ENCODE measurements at places on chromosomes 16 and 17.
A peak's percentile ranks its signal among the peaks of the same experiment; 100 is the strongest.

DNA sequence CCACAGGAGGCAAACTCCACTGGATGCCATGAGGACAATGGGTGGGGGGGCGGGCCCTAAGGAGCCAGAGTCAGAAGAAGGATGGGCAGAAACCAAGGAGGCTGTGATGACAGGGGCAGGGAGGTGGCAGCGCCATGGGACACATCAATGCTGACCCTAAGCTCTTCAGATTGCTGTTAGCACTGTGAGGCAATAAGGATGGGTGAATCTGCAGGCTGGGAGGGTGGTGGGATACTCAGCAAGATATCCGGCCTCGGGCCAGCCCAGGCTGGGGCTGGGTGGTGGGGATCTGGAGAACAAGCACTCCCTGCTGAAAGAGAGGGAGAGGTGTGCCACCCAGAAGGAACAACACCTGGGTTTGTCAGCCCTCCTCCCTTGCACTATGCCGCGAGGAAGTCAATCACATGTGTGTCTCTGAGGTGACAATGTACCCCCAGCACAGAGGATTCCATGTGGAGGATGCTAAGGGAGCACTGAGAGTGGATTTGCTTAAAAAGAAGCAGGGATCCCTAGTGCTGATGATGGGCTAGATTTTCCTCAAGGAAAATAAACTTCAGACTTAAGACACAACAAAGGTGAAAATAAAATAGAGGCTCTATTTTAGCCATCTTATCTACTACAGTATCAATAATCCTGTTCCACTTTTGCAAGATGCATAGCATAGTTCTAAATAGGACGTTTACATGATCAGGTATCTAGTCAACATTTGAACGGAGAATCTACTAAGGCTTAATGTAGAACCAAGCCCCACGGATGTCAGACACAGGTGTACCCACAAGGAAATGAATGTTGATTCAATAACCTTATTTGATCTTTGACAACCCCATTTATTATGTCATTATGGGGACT is 22.6 kb downstream of the SMPD3 start:
- no peak for DNase-seq

GRCh38 chr17:27588354-27588753 is 42.6 kb upstream of the LGALS9 start:
- DNase-seq, result no peak

DNA sequence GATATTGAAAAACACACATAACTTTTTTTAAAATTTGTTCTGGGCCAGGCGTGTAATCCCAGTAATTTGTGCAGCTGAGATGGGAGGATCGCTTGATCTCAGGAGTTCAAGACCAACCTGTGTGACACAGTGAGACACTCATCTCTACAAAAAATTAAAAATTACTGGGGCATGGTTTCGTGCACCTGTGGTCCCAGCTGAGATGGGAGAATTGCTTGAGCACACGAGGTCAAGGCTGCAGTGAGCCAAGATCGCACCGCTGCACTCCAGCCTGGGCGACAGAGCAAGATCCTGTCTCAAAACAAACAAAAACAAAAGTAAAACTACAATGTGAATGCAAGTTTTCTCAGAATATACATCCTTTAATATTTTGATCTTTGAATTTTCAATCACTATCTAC is 15.1 kb downstream of the C16orf54 start:
- no peak for DNase-seq

- DNase-seq, result peak; percentile 70
Observed at GRCh38 chr17:49210158-49211029, at the start of the genes ABI3 and GNGT2. Gene ABI3 (plus strand): TSS chr17:49210707. CDS start chr17:49210725, 18 bp downstream. Gene GNGT2 (minus strand): TSS chr17:49210574. CDS start chr17:49207422, 3,152 bp downstream.

DNA sequence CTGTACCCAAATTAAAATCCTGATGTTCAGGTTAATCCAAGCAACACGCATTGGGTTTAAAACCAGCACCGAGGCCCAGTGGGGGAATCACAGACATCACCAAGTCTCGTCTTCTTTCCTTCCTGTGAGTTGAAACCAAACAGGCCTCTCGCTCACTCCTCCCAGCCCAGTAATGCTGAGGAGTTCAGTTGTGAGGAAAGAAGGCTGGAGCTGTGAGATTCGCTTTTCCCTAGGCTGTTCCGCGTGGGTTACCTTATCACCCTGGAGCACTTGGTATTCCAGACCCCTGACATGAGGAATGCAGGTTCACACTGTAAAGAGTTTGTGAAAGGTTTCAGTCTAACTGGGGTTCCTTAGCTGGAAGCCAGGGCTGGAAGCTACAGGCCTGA is 20.8 kb downstream of the CIBAR2 start:
- no peak for DNase-seq

GRCh38 chr16:75026892-75027391 is 28.1 kb downstream of the ZNRF1 start:
- DNase-seq, result no peak

- no peak for DNase-seq
Observed at GRCh38 chr17:62705778-62706597, 78.5 kb downstream of the MRC2 start.

- DNase-seq, result no peak
Observed at GRCh38 chr16:20851601-20852000, 45.3 kb downstream of the REXO5 start.

GRCh38 chr16:23514381-23515152 is 4.3 kb upstream of the GGA2 start:
- DNase-seq, result peak; percentile 30

GRCh38 chr17:40075201-40075941 is 12.6 kb downstream of the THRA start:
- DNase-seq, result peak; percentile 79

DNA sequence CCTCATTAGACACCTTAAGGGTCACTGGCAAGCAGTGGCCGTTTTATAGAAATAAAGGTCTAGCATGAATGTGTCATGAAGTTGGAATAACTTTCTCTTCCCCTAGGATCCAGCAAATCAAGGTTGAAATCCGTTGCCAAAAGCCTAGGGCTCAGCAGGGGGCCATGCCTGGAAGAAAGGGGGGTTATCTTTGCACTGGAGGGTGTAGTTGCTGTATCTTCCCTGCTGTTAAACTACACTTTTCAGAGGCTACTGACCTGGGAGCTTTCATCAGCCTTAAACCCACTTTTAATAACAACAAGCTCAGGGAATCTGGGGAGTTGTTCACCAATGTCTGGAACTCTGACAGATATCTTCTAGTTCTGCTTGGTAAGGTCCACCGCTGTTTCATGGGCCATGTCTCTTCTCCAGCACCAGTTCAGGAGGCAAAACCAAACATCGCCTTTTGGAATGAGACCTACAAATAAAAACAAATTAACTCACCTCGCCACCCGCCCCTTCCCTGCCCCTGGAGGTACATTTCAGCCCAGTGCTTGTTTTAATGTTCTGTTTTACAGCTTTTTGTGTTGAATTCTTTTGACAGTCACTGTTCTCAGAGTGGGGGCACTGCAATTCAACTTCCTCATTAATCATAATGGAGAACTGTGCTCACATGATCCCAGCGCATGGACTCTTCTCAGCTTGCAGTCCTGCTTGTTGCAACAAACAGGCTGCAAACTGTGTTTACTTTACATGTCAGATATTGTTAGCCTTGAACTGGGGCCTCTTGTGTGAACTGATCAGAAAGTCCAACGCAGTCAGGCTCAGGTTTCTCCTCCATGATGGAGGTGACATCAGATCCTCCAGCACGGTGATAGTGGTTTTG is 508.7 kb downstream of the KCNJ2 start:
- no peak for DNase-seq

- DNase-seq, result no peak
Observed at GRCh38 chr17:77854759-77855745, 103.5 kb upstream of the TNRC6C start.

DNA sequence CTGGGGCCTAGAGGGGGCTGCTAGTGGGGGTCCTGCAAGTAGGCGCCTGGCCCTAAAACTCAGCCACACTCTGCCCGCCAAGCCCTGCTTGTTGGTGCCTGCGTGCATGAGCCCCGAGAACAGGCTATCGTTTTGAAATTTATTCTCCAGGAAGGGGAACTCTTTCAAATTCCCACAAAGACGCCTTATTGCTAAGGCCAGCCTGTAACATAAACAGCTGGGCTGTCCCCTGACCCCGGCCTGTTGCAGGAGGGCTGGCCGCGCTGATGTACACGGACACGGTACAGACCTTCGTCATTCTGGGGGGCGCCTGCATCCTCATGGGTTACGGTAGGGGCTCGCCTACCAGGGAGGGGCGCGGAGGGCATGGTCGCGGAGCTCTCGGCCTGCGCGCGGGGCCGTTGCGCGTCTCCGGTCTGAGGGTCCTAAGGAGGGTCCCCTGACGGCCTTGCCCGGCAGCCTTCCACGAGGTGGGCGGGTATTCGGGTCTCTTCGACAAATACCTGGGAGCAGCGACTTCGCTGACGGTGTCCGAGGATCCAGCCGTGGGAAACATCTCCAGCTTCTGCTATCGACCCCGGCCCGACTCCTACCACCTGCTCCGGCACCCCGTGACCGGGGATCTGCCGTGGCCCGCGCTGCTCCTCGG is 4.3 kb downstream of the SLC5A2 start:
- DNase-seq, result no peak

- peak; percentile 64 for DNase-seq
Observed at GRCh38 chr16:28981517-28981916, 3.3 kb upstream of the LAT start.

- DNase-seq, result no peak
Observed at GRCh38 chr17:34633351-34633750, 54.0 kb downstream of the TMEM132E start.

DNA sequence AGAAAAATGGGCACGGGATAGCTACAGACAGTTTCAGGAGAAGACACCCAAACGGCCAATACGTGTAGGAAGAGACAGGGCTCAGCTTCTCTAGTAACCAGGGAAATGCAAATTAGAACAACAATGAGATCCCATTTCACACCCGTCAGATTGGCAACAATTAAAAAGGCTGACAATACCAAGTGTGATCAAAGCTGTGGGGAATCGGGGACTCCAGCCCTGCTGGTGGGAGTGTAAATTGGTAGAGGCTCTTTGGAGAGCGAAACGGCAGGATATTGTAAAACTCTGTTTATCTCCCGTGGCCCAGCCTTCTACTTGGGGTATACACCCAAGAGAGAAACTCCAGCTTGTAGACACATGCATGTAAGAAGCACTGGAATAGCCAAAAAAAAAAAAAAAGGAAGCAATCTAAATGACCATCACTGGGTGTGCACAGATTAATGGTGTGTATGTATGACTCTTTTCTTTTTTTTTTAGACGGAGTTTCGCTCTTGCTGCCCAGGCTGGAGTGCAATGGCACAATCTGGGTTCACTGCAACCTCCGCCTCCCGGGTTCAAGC is 27.5 kb downstream of the MYBBP1A start:
- DNase-seq, result no peak
